ENCODE measurements at places on chromosomes 4 and X.

DNA sequence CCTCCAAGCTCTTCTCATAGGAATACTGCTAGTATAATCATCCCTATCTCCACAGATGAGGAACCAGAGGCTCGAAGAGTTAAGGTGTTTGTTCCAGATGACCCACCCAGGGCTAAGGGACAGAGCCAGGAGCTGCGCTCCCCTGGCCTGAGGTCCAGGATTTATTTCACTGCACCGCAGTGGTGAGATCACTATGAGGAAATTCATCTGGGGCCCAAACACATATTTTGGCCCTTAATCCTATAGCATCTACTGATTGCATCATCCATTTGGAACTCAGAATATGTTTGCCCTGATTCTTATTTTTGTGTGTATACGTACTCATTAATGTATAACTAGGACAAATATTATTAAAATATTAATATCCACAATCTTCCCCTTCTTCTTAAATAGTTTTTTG lies 100.1 kb upstream of the RBPJ start:
- no peak for DNase-seq

GRCh38 chr4:140595065-140595464 lies 26.3 kb upstream of the UCP1 start:
- no peak for DNase-seq

DNA sequence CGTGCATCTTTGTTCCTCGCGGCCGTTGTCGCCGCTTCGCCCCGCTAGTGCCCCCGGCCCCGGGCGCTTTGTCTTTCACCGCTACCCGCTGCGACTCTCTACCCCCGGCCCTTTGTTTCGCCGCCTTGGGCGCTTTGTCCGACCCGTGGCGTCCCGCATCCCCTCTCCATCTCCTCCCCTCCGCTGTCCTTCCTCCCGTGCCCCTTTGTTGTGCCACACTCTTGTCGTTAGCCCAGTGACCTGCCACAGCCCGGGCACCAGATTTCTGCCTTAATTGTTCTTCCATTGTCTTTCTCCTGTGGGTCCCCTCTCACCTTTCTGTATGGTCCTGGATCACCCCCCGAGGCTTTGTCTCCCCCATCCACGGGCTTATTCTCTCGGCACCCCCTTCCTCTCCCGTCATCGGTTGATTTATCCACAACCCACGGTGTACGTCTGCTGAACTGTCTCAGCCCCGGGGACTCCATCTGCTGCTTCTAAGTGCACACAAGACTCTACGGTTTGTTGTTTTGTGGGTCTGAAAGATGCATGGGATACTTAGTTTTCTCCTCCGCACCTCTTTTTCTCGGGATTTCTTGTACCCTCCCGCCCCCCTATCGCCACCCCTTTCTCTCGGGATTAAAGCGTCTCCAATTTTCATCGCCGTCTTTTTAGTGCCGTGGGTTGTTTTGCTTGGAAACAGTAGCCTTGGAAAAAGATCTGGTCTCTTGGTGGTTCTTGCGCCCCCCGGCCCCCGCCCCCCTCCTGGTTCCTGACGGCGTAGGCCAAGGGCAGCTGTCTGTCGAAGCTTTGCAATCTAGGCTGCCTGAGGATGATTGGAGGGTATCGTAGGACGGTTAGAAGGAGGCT lies 783 bp downstream of the RBPJ start:
- DNase-seq: no peak

- no peak for DNase-seq
Observed at GRCh38 chr4:128590034-128590740, 219.3 kb upstream of the JADE1 start.

DNA sequence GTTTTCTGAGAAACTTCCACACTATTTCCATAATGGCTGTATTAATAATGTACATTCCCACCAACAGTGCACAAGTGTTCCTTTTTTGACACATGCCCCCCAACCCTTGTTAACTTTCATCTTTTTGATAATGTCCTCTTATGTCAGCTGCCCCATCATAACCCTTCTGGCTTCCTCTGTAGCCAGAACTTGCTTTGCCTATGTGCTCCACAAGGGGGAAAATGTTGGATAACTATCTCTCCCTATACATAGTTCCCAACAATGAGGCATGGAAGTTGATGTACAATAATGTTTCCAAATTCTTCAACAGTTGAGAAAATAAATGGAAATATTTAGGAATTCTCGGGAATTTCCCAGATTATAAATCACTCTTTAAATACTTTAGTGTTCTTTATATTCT lies 142.9 kb downstream of the ASB9 start:
- DNase-seq: no peak

- DNase-seq: no peak
Observed at GRCh38 chr4:127239902-127240763, 392.6 kb upstream of the INTU start.

DNA sequence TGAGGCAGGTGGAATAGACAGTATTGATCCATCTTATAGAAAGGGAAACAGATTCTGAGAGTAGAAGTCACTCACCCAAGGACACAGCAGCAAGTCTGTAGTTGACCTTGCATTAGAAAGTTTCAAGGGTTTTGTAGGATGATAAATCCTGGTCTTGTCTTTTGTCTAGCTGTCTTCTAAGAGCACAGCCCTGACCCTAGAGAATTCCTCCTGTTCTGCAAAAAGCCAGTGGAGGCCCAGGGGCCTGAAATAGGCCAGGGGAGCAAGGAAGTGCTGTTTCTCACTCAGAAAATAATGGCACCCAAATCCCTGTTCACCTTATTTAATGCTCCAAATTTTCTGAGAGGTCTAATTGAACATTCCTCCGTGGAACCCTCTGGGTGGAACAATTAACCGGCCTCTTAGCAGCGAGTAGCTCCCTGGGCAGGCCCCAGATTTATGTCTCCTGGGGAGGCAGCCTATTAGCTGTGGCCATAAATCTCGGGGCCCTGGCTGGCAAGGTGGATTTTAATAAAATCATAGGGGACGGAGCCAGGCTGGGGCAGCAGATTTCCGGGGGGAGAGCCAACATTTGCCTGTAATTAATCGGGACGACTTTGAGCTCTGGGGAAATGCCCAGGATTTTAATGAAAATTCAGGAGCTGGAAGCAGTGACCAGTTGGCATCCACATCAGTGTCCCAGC lies 49.2 kb upstream of the MSX1 start:
- no peak for DNase-seq

Data from GM12892 (cell line).